ENCODE measurements at places on chromosomes 1 and 21.

DNA sequence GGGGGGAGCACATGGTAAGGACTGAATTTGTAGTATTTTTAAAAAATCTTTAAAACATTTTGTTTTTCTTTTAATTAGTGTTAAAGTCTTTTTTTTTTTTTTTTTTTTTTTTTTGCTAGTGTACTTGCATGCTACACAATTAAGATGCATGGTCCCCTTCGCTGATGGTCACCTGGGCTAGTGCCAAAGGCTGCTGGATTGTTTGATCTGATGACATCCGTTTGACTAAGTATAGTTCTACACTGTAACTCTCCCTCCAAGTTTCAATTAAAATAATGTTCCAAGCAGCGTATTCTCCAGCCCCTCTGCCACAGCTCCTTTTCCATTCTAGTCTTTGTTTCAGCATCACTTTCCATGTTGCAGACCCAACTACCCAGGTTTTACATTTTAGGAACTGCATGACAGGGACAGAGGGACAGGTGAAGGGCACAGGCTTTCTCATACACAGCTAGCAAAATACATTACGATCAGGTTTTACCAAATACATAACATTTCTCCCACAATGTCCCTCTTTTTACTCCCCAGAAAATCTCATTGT is 852 bp upstream of the RAVER2 start:
- H3K4me3 ChIP-seq: peak overlapping the region; percentile 86
- H3K27me3 ChIP-seq: peaks cover 5% of the 10 kb centered on the region

- no peak for DNase-seq
- H3K27me3 ChIP-seq: peaks cover 17% of the 10 kb centered on the region
- H3K4me1 ChIP-seq: peaks cover 14% of the 10 kb centered on the region
- H3K4me3 ChIP-seq: no peak overlapping the region
- no peak overlapping the region for H3K27ac ChIP-seq
Observed at GRCh38 chr1:43570277-43570676, 39.6 kb downstream of the PTPRF start.

DNA sequence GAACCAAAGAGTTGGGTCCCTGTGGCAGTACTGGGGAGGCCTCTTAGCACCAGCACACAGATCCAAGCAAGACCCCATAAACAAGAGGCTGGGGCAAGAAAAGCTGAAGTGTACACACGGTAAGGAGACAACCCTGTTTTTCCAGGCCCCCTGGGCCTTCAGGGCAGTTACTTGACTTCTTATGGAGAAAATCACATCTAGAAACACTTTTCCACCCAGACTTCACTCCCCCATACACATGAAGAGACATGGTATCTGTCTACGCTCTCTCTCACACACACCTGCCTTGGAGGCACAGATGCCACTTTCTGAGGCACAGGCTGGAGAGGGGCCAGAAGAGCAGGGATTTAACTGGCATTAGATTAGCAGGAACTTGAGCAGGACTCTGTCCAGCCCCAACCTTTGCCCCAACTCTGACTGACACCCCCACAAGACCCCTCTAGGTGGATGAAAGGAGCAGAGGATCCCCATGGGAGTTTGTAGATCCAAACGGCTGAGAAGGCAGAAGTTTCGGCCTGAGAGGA is 2.2 kb downstream of the CERS2 start:
- DNase-seq: no peak
- peak overlapping the region; percentile 93 for H3K4me3 ChIP-seq
- peak overlapping the region; percentile 94 for H3K27ac ChIP-seq
- H3K27me3 ChIP-seq: no peaks in the 10 kb centered on the region

DNA sequence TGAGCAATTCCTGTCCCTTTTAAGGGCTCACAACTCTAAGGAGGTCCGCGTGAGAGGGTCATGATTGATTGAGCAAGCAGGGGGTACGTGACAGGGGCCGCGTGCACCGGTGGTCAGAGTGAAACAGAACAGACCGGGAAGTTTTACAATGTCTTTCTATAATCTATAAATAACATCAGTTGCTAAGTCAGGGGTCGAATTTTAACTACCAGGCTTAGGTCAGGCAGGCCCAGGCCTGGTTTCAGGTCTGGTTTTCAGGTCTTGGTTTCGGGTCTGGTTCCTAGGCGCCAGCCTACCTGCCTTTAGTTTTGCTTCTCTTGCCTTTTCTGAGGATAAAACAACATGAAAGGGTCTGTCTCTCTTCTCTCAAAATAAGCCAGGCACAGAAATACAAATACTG is 476.0 kb upstream of the CAMK1G start:
- peak overlapping the region; percentile 71 for H3K27ac ChIP-seq
- H3K4me1 ChIP-seq: no peaks in the 10 kb centered on the region
- no peaks in the 10 kb centered on the region for H3K27me3 ChIP-seq
- H3K36me3 ChIP-seq: no peaks in the 10 kb centered on the region
- H3K4me3 ChIP-seq: no peak overlapping the region

DNA sequence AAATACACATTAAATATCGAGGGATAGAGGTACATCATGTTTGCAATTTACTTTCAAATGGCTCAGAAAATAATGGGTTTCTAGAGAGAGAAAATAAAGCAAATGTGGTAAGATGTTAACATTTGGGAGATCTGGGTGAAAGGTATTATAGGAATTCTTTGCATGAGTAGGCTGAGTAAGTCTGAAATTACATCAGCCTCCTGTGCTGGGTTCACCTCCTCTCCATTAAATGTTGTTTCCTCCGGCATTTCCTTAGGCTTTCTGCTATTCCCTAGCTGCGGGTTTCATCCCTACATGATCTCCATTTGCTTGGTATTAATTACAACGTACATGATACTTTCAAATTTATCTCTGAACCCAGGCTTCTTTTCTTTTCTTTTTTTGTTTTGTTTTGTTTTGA is 31.6 kb downstream of the ZMYND12 start:
- no peak for DNase-seq
- H3K4me1 ChIP-seq: no peaks in the 10 kb centered on the region
- H3K36me3 ChIP-seq: no peaks in the 10 kb centered on the region
- no peak overlapping the region for H3K4me3 ChIP-seq
- H3K27me3 ChIP-seq: peaks cover 20% of the 10 kb centered on the region

DNA sequence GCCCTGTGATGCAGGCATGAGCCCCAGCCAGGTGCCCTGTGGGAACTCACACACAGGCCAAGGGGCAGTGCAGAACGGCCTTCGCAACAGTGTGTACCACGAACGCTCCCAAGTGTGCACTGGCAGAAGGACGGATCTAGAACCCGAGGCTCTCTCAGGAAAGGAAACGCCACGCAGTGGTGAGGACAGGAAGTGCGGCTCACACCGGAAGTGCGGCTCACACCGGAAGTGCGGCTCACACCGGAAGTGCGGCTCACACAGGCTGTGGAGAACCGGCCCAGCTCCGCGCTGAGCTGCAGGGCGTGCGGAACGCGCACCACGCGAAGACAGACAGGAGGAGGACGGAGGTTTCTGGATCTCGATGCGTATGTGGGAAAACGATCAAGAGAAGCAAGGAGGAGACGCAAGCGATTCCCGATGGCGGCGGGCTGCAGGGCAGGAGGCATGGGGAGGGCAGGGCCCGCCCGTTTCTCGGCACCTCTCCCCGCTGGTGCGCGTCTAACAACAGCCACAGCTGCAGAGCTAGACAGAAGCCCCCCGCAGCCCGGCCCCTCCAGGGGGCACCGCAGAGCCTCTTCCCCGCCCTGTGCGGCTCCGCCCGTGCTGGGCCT is 35.9 kb upstream of the TMEM52 start:
- H3K4me1 ChIP-seq: no peaks in the 10 kb centered on the region
- peaks cover 66% of the 10 kb centered on the region for H3K27me3 ChIP-seq
- H3K27ac ChIP-seq: no peak overlapping the region
- H3K36me3 ChIP-seq: peaks cover 6% of the 10 kb centered on the region

All from stimulated activated naive B cell treated with anti-CD40 and anti-IgM and Interleukin-4, amounts not matched to agents 10 μg/mL and 1 μg/mL and 100 μg/mL, for 72 hours (primary cell).